NCI-H1417 treated with DMSO at 0.1 percent for 48 hours (cell line): ENCODE measurements at places on chromosomes 13 and 19.

- DNase-seq: no peak
Observed at GRCh38 chr19:18809149-18809868, 18.2 kb upstream of the COMP start.

GRCh38 chr13:76481738-76482137, 404.5 kb downstream of the KCTD12 start:
- no peak for DNase-seq

DNA sequence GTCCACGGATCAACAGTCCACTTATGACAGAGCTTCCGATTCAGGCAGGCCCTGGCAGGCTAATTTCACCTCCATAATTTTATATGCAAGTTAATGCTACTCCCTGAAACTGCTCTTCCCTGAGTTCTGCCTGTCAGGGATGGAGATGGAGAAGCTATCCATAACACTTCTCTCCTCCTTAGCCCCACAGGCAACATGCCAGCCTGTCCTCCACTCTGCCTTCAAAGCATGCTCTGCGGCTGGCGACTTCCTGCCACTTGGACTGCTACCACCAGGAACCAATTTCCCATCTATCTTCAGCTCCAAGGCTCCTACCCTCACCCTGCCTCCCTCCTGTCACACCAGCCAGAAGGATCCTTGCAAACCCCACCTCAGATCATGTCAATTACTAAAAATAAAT, 35.4 kb downstream of the GSX1 start:
- DNase-seq: no peak

DNA sequence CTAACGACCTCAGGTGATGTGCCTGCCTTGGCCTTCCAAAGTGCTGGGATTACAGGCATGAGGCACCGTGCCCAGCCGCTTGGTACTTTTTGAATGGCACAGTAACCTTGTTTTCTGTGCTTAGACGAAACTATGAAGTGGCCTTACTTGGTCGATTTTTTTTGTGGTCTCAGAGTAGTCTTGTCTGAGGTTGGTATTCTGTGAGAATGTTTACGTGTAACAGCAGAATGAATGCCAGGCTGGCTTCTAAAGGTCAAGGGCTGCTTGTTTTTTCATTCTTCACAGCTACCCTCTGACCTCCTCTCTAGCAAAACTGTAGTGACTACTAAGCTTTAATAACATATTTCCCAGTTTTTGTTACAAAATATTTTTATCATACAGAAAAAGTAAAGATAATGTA, 313.3 kb downstream of the GPC6 start:
- no peak for DNase-seq

GRCh38 chr13:49062297-49062896, 86.7 kb downstream of the FNDC3A start:
- no peak for DNase-seq

GRCh38 chr19:33268162-33268991, 34.0 kb downstream of the CEBPA start:
- DNase-seq: no peak

DNA sequence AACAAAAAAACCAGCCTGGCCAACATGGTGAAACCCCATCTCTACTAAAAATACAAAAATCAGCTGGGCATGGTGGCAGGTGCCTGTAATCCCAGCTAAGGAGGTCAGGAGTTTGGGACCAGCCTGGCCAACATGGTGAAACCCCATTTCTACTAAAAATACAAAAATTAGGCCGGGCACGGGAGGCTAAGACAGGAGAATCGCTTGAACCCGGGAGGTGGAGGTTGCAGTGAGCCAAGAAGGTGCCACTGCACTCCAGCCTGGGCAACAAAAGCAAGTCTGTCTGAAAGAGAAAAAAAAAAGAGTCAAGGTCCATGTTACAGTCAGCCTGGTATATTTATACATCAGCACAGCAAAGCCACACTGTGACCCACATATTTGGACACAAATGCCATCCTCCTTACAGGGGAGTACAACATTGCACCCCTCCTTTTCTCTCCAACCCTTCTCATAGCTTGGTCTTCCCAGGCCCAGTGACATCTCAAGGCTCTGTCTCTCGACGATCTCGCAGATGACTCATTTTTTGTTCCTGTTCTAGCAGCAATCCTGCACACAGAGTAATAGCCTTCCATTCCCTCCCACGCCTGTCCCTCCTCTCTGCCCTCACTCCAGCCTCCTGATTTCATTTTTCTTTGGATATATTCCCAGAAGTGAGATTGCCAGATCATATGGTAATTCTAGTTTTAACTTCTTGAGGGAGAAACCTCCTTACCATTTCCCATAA, 21.0 kb upstream of the DPP9 start:
- no peak for DNase-seq

DNA sequence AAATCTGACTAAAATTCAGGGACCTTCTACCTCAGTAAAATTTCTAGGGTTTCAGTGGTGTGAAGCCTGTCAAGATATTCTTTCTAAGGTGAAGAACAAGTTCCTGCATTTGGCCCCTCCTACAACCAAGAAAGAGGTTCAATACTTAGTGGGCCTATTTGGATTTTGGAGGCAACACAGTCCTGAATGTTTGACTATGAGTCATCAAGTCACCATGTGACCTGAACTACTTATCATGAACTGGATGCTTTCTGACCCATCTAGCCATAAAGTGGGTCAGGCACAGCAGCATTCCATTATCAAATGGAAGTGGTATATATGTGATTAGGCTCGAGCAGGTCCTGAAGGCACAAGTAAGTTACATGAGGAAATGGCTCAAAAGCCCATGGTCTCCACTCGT, 163.0 kb upstream of the IRS2 start:
- DNase-seq: no peak

DNA sequence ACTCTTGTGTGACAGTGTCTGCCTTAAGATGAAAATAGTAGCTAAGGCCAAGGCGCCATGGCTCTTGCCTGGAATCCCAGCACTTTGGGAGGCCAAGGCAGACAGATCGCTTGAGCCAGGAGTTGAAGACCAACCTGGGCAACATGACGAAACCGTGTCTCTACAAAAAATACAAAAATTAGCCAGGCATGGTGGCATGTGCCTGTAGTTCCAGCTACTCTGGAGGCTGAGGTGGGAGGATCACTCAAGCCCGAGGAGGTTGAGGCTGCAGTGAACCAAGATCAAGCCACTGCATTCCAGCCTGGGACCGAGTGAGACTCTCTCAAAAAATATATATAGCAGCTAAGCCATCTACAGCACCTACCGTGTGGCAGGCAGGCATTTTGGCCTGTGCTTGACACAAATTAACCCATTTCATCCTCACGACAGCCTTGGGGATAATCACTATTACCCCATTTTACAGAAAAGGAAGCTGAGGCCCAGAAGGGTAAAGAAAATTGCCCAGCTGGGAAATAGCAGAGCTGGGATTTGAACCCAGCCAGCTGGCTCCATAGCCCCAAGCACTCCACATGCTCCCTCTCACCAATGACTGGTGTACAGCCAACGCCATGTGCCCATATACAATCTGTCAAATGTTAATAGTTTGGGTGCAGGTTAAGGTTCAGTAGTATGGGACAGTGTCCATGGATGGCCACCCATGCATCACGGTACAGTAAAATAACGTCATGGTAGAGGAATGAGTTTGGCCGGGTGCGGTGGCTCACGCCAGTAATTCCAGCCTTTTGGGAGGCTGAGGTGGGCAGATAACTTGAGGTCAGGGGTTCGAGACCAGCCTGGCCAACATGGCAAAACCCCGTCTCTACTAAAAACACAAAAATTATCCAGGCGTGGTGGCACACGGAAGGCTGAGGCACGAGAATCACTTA, 3.1 kb downstream of the SLC1A5 start:
- no peak for DNase-seq

DNA sequence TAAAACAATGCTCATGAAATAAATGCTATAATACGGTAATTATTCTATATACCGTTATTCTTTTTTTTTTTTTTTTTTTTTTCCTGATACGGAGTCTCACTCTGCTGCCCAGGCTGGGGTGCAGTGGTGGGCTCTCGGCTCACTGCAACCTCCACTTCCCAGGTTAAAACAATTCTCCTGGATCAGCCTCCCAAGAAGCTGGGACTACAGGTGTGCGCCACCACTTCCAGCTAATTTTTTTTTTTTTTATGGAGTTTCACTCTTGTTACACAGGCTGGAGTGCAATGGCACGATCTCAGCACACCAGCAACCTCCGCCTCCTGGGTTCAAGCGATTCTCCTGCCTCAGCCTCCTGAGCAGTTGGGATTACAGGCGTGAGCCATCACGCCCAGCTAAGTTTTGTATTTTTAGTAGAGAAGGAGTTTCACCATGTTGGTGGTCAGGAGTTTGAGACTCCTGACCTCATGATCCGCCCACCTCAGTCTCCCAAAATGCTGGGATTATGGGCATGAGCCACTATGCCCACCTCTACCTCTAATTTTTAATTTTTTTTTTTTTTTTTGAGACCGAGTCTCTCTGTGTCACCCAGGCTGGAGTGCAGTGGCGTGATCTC, 6.9 kb downstream of the PPP1R15A start:
- no peak for DNase-seq

GRCh38 chr19:31531326-31531725, 182.1 kb upstream of the TSHZ3 start:
- no peak for DNase-seq

- DNase-seq: no peak
Observed at GRCh38 chr19:15439078-15439799, 10.5 kb downstream of the WIZ start.

- DNase-seq: no peak
Observed at GRCh38 chr13:21910546-21910945, 239.7 kb downstream of the FGF9 start.

DNA sequence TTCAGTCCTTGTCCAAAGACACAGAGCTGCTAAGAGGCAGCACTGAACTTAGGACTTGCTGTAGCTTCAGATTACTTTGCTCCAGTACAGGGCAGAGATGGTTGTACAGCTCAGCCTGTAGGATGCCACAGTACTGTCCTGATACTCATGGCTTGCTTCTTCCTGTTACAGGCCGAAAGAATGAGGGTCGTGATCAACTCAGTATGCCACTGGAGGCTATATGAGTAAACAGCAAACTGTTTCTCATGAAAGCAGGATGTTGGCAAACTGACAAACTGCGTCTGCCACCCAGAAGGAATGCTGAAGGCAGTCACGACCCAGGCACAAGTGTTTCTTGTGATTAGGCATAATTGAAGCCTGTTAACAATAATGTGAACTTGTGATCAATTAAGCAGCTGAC, 2.8 kb downstream of the ZNF749 start:
- no peak for DNase-seq

- DNase-seq: peak; percentile 91
Observed at GRCh38 chr19:3047496-3048189, 14.7 kb downstream of the TLE5 start.

- no peak for DNase-seq
Observed at GRCh38 chr19:7658219-7658686, 10.6 kb upstream of the RETN start.

DNA sequence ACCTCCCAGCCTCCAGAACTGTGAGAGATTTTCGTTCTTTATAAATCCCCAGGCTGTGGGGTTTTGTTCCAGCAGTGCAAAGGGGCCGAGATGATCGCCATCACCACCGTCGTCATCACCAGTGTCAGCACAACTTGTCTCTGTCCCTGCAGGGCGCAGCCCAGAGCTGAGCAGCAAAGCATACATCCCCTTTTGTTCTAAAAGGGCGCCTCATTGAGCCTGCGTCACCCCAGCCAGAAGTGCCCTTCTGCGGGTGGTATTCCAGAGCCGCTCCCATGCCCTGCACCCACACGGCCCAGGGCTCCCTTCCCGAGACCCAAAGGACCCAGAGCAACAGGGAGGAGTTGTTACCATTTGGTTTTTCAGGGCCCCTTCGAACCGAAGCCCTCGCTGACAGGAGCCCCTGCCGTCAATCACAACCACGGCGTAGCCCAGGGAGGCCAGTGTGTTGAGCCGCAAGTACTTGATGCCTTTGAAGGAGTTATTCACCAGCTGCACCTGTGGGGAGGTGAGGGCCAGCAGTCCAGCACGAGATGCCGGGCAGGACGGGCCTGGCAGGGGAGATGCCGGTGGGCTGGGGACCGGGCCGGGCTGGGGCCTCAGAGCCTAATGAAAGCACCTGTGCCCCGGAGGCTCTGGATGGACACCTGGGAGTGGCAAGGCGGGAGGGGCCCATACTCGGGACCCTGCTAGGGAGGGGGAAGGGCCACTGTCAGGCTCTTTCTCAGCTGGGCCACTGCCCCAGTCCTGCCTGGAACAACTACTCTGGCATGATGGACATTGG, 14.4 kb upstream of the MYDGF start:
- no peak for DNase-seq

DNA sequence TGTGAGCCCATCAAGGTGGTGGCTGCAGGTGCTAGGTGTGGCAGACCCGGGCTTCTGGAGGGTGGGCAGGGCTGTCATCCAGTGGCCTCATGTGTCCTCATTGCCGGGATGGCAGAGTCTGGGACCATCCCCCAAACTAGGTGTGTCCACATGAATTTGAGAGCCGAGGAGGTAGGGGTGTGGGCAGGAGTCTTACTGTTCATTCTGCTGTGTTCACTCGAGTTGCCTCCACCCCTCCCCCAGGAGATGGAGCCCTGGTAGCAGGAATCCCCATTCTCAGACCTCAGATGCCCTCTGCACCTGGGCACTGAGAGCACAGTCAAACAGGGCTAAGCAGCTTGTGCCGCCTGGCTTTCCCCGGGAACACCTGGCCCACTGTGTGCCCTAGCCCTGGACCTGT, 22.4 kb downstream of the NAXD start:
- DNase-seq: no peak

GRCh38 chr19:46491975-46492682, 3.5 kb downstream of the PNMA8B start:
- no peak for DNase-seq

DNA sequence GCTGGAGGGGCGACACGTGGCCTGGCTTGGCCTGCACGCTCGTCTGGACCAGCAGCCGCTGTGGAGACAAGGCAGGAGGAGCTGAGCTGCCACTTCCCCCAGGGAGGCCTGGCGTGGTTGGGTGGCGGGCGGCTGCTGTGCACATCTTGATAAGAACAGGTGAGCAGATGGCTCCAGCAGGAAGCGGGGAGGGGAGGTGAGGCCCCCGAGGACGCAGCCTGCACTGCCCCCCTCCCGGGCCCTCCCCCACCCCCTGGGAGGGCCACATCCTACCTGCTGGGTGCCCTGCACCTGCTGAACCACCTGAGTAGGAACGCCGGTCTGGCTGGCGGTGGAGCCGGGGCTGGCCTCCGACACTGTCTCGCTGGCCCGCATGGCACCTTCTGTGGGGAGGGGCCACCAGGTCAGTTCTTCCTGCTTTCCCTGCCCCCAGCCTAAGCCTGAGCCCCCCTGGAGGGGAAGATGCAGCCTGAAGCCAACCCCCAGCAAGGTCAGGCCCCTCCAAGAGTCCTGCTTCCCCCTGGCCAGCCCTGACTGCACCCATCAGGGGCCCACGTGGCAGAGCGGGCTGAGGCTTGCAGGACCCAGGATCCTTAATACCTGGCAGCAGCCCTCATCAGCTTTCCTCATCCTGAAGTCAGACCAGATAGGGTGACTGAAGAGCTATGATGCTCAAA, 22.8 kb downstream of the RFX1 start:
- DNase-seq: peak; percentile 58
